Uterus (tissue), 4 donors: ENCODE measurements at places on chromosomes 5 and 9.

- no peak for DNase-seq
These were observed 12.3 kb upstream of the SPOUT1 start for GRCh38 chr9:128841694-128842492.

DNA sequence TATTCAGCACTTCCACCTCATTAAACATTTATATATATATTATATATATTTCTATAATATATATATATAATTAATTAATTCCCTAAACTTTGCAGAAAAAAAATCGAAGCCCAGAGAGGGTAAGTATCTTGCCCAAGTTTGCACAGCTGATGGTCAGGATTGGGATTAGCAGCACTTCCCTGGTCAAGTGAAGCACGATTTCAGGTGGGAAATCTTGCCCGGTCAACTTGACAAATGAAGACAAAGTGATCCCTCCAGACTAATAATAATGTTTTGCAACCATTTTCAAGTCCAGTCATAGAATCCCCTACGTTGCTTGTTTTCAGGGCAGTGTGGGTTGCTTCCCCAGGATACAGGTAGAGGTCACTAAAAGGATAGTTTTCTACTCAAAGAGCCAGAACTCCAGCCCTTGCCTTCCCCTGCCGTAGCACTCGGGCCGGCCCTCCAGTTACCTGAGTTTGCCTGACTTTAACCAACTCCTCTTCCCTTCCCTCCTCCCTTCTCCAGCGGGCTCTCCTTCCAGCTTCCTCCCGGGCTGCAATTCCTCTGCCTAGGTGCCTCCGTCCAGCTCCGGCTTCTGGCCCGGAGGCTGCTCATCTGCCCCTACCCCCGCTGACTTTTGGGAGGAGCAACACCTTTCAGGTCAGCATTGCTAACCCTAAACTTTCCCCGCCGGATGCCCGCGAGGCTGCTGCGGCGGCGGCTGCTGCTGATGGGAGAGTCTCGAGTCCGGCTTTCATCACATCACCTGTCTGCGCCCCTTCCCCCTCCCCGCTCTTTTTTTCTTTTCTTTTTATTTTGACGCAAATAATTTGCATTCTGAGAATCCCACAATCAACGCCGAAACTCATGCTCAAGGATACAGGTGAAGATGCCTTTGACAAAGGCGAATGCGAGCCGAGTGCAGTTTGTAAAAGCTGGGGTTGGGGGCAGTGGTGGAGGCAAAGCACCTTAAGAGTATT lies 930 bp downstream of the PRLR start:
- peak; percentile 36 for DNase-seq

DNA sequence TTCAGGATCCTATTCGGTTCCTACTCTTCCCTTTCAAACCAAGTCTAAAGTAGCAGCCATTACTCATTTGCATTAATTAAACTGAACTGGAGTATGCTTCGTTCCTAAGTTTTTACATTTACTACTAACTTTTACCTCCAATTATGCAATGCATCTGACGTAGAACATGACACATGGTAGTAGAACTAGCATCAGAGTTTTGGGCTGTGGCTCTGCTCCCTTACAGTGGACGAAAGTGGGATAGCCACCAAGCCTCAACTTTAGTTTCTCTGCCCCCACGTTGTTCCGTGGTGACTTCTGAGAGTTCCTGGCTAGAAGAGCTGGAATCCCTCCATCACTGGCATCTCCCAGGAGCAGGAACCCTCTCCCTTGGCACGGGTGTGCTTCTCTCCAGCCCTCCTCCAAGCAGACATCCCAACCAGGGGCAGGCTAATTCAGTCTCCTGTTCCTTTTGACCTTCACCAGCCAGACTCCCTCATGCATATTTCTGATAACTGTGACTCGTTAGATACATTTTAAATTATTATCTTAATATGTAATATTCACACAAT lies 2.9 kb downstream of the IFNE start:
- no peak for DNase-seq

- DNase-seq = no peak
These were observed 20.2 kb upstream of the RPL26L1 start for GRCh38 chr5:172939071-172939470.

- no peak for DNase-seq
These were observed 105.5 kb upstream of the CPLX2 start for GRCh38 chr5:175765858-175766257.

DNA sequence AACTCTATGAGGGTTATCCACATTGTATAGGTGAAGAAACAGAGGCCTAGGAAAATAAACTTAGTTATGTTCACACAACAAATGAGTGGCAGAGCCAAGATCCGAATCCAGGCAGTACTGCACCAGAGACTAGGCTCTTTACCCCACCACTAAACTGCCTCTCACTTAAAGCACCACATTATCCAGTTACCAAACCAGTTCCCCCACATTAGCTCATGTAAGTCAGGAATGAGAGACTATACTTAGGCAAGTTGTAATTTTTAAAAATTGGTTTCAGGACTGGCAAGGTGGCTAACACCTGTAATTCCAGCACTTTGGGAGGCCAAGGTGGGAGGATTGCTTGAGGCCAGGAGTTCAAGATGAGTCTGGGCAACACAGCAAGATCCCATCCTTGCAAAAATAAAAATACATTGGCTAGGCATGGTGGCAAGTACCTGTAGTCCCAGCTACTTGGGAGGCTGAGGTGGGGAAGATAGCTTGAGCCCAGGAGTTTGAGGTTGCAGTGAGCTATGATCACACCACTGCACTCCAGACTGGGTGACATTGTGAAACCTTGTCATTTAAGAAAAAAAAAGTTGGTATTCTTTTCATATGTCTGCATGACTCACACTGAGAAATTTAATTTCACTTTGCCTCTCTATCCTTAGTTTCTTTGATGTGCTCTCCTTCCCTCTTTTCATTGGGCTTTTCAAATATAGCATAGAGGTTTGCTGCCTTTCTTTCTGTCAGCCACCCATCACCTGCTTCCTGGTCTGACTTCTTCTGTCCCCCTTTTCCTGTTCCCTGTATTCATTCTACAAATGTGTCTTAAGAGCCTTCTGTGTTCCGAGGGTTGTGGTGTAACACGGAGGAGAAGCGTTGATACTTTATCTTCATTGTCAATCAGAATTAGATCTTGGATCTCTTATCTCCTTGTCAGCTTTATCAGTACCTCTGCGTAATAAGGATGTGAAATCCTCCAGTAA lies 64.7 kb downstream of the ERMP1 start:
- DNase-seq = no peak

DNA sequence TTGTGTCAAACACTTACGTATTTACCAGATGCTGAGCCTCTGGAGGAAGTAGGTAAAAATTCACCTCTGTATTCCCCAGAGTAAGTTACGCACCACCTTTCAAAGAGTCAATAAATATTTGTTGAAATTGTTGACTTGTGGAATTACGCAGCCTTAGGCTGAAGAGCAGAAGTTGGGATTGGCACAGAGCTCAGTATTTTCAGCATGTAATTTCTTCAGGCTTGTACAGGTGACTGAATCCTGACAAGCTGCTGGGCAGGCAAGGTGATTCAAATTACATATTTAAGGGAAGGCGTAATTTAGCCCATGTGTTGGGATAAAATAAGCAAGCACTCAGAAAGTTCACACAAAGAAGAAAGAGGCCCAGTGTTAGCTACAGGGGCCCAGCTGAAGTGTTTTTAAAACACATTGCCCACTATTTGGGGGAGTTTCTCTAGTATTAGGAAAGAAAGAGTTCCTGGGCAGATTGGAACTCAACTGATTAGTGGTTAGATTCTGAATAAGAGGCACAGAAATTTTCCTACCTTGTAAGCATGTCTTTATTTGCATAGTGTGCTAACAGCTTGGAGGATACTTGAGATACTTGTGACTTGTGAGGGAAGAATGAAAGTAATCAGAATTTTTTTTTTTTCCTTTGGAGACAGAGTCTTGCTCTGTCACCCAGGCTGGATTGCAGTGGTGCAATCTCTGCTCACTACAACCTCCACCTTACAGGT lies 165.3 kb upstream of the FBXL7 start:
- no peak for DNase-seq

DNA sequence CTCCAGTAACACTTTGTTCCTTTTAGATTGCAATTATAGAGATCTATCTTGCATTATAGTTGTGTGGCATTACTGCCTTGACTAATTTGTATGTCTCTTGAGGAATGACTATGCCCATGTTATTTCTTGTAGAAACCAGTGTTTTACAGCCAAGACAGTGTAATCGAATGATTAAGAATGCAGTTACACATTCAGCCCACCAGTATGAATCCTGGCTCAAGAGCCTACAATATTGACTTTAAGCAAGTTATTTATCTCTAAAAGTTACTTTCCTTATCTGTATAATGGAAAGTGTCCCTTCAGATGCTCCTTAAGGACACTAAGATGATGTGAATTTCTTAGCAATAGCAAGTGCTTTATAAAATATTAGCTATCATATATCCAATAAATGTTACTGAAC lies 9.7 kb upstream of the SNX24 start:
- no peak for DNase-seq

GRCh38 chr5:178339272-178339671 lies 106.7 kb upstream of the PHYKPL start:
- no peak for DNase-seq

GRCh38 chr5:130286971-130287370 lies 382.7 kb downstream of the CHSY3 start:
- DNase-seq = no peak

DNA sequence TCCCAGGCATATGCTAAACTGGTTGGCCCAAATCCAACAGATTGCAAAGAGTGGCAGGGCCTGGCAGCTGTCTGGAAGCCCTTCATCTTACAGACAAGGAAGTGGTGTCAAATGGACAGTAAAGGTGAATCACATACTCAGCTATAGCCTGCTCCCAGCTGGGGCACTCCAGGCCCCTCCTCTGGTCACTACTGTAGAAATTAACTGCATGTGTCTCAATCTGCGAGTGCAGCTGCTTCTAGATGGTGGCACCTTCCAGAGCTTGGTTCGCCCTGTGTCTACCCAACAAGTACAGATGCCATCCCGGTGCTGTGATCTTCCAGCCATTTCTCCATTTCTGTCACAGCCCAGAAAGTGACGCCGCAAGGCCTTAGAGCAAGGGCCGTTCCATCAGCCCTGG lies 50.2 kb downstream of the OTULIN start:
- no peak for DNase-seq

DNA sequence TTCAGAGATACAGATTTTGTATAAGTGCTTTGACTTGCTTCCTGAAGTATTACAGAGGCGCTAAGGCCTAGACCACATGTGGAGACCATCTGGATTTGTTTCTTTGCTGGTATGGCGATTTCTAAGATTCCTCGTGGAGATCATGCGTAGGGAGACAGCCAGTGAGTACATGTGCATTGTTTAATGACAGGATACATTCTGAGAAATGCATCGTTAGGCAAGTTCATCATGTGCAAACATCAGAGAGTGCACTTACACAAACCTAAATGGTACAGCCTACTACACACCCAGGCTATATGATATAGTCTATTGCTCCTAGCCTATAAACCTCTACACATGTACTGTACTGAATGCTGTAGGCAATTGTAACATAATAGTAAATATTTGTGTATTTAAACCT lies 16.5 kb upstream of the CEP120 start:
- DNase-seq = no peak

DNA sequence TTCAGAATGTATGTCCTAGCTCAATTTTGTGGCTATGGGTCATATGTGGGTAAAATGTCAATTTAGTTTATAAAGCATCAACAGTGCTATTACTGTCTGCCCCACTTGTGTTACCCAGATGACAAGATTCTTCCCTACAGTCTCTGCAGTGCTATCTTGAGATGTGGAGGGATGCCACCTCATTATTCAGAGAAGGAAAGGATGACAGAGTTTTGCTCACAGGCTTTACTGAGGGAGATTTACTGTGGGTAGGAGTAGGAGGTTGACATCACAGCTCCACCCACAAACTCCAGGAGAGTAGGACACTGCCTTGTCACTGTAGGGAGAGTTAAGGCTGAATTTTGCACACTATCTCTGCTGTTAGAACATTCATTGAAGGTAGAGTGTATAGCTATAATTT lies 359.3 kb downstream of the HTR1A start:
- DNase-seq = no peak

- no peak for DNase-seq
These were observed 4.2 kb downstream of the MTAP start for GRCh38 chr9:21806644-21807043.

DNA sequence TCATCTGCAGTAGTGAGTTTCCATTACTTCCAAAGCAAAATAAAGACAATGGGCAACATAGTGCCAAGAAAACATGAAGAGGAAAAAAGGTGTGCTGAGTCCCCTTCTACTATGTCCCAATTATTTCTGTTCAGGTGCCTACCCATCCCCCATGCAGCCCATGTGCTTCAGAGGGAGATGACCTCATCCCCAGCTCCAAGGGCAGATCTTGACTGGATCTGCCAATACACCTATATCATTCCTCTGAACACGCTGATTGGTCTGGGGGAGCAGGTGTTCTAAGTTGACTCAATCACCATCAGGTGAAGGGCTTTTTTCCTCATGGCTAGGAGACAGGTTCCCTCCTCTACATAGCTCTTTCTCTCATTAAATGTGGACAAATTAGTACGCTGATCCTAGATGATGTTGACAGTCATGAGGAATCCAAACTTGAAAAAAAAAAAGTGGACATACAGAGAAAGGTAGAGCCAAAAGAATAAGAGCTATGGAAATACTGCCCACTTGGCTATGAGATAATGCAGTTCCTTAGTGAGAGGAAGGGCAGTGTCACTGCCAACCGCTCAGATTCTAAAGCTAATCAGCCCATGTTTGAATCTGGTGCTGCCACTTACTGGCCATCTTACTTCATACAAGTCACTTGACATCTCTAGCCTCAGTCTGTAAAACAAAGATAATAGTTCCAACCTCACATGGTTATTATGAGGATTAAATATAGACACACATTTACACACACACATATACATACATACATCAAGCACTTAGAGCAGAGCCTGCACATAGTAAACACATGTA lies 23.1 kb downstream of the PRELID2 start:
- no peak for DNase-seq

DNA sequence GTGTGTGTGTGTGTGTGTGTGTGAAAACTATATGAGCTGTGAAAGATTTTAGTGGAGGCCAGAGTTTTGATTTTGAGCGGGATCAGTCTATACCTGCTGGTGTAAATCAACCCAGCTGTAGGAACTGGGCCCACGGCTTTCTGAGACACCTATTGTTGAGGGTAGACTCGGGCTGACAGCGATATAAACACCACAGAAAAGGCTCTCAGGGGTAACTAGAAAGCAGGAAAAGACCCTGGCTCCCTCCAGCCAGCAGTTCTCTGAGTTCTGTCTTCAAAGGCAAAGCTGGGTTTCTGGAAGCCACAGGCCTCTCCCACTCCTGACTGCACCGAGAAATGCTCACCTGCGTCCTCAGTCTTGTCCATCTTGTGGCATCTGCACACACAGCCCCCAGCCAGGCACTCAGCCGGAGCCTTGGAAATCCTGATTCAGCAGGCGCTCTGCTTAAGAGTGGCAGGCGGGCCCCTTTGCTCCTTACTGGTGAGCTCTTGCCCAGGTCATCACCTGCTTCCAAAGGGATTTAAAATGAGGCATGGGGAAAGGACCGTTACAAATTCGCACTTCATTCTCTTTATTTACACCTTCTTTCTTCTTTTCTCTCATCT lies 223.3 kb downstream of the NDUFS4 start:
- DNase-seq = no peak

- no peak for DNase-seq
These were observed 45.1 kb downstream of the PRRT1B start for GRCh38 chr9:131590449-131590848.

GRCh38 chr9:129430940-129431643 lies 189.8 kb downstream of the C9orf50 start:
- no peak for DNase-seq
